CD4-positive, alpha-beta T cell treated with Interleukin-1 beta for 1 hour (primary cell): ENCODE measurements at places on chromosomes 2 and 18.

GRCh38 chr18:62288665-62289008 is 36.5 kb upstream of the TNFRSF11A start:
- no peak for DNase-seq

DNA sequence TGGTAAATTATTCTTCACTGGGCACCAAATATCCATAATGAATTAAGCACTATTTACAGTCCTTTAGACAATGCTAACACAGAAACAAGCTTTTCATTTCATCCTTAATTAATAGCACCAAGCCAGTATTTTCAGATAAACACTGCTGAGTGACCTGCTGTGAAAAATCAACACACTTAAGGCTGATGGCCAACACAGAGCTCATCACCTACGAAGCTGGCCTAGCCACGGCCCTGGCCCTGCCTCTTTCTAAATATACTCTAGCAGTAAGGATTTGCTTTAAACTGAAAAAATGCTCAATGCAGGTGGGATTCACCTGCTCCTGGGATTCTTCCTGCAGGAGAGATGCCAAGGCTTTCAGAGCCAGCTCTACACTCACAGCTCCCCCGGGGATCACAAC is 18.4 kb downstream of the CYB5A start:
- DNase-seq: no peak

GRCh38 chr2:218172845-218173244 is 6.1 kb upstream of the CXCR1 start:
- DNase-seq: no peak

DNA sequence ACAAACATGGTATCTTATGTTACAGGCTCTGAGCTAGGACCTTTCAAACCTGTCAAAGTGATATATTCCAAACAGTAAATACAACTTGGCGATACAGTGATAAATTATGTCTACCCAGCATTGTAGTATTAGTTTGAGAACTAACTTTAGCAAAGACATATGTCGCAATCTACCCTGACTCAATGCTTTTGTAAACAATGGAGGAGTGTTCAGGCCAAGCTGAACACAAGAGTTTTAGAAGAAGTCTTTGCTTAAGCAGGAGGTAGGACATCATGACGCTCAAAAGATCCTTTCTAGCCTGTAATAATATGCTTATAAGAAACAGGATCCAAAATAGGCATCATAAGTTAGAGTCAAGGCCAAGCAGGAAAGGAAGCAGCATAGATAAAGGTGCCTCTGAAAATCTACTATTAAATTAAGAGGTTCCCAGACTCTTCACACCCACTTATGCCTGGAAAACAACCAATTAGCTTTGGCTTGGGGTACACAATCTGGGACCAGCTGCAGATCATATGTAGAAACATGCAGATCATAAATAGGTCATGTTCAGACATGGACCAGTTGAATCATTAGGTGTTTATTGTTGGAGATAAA is 132.5 kb downstream of the CSRNP3 start:
- DNase-seq: no peak

GRCh38 chr18:63160172-63160995 is 159.2 kb downstream of the BCL2 start:
- DNase-seq: no peak

DNA sequence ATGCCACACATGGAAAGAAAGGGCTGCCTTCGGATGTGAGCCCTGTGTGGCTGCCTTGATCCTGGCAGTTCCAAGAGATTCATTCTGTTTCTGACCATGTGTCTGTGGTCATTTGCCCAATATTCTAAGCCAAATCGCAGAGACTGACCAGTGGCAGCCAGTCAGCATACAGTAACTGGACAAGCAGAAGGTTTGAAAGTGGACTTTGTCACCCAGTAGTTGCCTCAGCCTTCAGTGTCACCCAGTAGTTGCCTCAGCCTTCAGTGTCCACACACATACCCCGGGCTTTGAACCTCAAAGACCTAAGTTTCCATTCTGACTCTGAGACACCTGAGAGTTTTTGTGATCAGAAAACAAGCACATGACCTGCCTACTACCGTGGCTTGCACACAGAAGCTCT is 5.0 kb downstream of the RFX8 start:
- DNase-seq: no peak

DNA sequence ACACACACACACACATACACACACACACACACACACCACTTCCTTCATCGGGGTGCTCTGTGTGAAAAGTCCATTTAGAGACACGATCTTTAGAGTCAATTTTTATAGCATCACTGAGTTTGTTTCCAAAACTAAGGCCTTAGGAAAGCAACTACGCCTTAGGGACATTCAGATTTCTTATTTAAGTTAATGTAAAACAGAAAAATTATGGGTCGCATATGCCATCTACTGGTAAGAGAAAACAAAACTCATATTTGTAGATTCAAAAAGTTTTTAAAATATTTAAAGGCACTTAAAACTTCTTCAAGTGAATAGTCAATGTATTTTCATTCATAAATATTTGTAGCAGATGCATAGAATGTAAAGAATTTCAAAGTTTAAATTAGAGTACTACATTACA is 166.2 kb downstream of the ATAD2B start:
- DNase-seq: no peak

- no peak for DNase-seq
Observed at GRCh38 chr18:59649591-59649990, 47.6 kb downstream of the CCBE1 start.

GRCh38 chr2:121819846-121820245 is 64.4 kb downstream of the TSN start:
- no peak for DNase-seq

- DNase-seq: no peak
Observed at GRCh38 chr2:134818321-134818720, 20.1 kb upstream of the ACMSD start.

GRCh38 chr2:25044011-25044410 is 2.1 kb downstream of the EFR3B start:
- no peak for DNase-seq

DNA sequence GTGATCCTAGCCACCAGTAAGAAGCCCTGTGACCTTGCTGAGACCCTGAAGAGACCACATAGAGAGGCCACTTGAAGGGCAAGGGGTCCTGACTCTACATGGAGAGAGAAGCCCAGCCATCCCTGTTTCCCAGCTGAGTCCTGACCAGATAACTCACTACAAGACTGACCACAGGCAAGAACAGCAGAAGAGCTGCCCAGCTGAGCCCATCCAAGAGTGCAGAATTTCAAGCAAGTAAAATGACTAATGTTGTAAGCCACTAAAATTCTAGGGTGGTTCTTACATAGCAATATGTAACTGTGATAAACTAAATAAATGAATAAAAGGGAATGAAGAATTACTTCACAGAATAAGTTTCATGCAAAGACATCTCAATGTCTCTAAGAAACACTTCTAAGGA is 58.4 kb upstream of the WIPF1 start:
- DNase-seq: no peak

DNA sequence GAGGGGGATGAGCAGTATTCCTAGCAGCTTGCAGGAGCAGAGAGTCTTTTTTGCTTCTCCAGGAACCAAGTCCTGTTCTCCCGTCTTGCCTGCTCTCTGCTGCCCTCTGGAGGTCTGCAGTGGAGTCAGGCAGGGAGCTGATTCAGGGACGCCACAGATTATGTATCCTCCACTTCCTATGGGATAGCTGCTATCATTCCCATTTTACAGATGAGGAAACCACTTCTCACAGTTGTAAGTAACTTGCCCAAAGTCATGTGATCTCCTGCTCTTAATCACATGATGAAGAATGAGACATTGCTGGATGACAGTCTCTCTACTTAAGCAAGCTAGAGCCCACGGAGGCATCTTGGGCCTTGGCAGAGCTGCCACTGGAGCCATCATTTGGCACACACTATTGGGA is 8.3 kb downstream of the SLC4A5 start:
- peak; percentile 67 for DNase-seq

- DNase-seq: no peak
Observed at GRCh38 chr2:40371525-40372282, 80.2 kb downstream of the SLC8A1 start.

- DNase-seq: no peak
Observed at GRCh38 chr18:7786569-7786968, 219.5 kb downstream of the PTPRM start.

DNA sequence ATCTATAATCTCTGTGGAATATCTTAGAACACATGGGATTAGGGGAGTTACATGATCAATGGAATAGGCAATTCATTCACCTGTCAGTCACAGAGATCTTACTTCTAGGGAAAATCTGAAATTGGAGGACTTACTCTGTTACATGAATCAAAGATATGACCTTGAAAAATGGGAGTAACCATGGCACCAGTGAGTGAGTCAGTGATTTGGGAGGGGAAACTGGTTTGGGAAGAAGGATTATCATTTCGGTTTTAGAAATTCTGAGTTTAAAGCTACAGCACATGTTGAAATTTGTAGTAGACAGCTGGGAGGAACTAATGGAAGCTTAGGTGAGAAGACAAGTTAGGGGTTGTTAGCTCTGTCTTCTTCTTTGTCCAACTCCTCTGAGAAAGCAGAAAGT is 153.7 kb downstream of the CAMKMT start:
- no peak for DNase-seq

DNA sequence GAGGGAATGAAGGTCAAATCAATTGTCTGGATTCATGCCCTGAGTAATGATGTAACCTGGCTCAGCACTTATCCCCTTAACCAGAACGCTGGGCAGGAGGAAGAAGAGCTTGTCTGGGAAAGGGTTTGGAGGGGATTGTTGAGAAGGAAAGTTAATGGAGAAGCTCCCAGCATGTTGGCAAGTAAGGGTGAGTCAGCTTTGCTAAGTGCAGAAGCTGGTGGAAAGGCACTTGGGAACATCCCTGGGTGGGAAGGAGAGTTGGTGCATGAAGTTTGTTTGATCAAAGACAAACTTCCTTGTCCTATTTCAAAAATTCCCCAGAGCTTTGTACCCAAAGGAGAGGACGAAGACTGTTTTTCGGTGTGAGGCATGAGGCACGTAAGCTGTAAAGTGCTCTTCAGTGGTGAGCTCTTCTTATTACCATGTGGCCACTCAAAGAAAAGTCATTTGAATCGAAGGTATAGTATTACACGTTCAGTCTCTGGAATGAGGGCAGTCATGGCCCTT is 17.6 kb upstream of the DAW1 start:
- DNase-seq: no peak

DNA sequence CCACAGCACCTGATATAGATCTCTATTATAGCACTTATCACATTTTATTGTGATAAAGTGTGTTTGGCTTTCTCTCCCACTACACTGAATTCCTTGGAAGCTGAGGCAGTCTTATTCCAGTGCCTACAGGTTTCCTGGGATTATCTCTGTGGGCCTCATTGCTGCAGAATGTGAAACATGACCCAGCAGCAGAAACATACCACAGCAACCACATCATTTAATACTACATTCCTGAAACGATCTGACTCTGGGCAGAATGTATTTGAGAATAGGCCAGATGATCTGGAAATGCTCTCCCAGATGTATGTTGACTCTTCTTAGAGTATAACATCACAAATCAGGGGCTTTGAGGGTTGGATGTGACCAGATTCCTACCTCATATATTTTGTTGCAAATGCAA is 323.5 kb upstream of the TANK start:
- no peak for DNase-seq

DNA sequence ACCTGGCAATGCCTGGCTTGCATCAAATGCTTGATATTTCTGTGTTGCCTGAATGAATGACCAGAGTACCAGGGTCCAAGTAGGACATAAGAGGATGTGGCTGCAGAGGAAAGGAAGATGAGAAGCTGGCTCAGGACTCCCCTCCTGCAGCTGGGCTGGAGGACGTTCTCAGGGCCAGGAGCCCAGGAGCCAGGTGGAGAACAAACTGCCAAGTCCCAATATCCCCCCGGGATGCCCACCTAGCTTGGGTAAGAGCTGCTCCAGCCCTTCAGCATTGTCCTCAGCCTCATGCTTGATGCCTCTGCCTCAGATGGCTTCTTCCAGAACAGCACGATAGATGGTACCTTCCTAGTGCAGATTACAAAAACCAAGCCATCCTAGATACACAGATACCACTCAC is 8.6 kb upstream of the ATP6V1B1 start:
- DNase-seq: no peak

GRCh38 chr2:181357979-181358378 is 99.2 kb upstream of the ITGA4 start:
- no peak for DNase-seq

GRCh38 chr2:60492548-60492947 is 60.9 kb downstream of the BCL11A start:
- no peak for DNase-seq

DNA sequence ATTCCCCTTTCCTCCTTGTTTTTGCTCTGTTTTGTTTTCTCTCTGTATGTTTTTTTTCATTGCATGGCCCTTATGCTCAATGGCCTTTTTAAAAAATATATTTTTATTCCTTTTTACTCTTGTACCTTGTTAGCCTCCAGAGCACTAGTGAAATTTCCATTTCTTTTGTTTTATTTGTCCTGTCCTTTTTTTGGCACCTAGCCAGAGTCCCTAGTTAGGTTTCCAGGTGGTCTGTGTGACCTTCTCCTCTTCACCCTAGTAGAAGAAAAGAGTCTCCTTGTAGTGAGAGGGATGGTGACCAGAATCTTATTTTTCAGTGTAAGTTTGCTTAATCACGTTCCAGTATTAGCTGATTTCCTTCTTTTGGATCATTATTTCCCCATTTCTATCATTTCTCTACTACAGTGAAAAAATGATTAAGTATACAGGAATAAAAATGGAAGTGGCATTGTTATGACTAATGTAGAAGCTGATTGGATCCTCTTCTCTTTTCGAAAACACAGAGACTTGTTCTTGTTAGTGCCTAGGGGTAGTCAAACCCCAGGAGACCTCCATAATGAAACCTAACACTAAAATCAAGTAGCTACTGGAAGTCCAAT is 65.9 kb downstream of the NBEAL1 start:
- no peak for DNase-seq

DNA sequence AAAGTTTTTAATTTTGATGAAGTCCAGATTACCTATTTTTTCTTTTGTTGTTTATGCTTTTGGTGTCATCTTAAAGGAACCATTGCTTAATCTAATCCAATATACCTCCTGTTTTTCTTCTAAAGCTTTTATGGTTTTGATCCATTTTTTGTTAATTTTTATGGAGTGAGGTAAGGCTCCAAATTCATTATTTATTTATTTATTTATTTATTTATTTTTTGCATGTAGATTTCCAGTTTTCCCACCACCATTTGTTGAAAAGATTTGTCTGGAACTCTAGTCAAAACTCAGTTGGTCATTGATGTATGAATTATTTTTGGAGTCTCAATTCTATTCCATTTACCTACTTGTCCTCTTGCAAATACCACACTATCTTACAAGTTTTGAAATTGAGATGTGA is 99.4 kb upstream of the RBMS1 start:
- no peak for DNase-seq

DNA sequence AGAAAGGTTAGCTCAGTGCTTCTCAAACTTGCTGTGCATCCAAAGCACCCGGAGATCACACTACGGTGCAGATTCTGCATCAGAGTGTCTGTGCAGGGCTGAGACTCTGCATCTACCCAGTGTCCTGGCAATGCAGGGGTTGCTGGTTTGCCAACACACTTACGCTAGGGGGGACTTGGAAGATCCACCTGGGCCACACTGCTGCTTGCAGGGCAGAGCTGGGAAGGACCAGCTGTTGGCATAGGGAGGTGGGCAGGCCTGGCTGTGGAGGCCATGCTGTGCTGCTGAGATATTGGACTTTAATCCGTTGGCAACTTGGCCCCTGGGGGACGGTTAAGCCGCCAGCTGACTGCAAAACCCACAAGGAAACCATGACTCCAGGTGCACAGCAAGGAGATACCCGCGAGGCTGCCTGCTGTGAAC is 397.6 kb upstream of the HS6ST1 start:
- no peak for DNase-seq
